ENCODE measurements at places on chromosomes 4 and X. TPM values are rescaled to one million over a fixed set of nuclear protein-coding genes. Genes with fewer than 3 reads are reported as not detected.

DNA sequence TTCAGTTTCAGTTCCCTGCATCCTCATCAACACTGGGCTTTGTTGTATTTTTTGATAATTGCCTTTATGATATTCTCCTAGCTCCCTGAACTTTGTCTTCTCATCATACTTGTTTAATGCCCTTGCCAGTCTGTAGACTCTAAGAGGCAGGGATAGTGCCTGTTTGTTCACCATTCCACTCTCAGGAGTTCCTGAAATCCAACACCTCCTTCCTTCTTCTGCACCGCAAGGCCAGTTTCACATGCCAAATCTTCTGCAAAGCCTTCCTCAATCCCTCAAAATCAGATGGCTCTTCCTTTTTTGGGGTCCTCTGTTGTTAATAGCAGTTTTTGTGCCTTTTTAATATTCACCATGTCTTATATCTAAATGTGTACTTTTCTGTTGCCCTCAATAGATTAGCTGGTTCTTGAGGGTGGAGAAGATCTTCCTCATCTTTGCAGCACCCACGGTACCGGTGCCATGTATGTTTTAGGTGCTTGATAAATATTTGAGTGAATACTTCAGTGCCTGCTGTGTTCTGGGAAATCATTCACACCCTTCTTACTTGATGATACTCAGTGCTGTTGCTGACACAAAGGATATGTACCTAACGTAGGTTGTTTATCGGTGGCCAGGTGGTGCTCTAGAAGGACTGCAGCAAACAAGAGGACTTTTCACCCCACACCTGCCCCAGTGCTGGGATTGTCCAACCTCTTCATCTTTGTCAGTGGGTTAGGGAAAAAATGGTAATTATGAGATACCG lies 85.3 kb upstream of the LIMCH1 start:
- no peak for DNase-seq

The GPC4 gene
- 17.1 TPM for total RNA-seq

DNA sequence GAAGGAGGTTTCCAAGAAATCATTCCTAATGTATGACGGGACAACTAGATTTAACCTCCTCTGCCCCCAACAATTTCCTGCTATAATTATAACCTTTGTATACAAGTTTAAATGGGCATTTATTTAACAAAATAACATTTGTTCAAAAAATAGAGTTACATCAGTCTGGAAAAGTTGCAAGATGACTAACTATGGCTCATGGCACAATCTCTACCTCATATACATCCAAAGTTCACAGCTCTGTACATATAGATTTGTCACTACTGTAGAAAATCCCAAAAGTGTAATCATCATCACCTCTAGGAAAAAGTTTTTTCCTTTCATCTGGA lies 3.8 kb upstream of the RPS6KA3 start:
- no peak for DNase-seq

GRCh38 chrX:132704769-132705168 lies 215.9 kb upstream of the MBNL3 start:
- DNase-seq: peak; percentile 79

GRCh38 chr4:6566391-6567190 lies 8.4 kb upstream of the MAN2B2 start:
- no peak for DNase-seq

DNA sequence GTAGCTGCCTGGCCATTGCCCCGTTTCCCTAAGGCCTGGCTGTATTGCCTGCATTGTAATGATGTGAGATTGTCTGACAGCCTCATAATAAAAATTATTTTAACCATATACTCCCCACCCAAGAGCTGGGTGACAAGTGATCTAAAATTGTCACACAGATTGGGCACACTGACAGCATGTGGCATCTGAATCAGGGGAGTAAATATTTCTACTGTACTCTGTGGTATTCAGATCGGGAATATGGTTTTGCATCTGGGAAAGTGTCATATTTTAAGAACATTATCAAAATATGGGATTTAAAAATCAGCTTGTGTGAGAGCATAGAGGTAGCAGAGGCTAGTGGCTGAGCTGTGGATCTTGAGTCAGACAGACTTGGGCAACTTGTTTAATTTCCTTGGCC lies 135.8 kb upstream of the PDLIM3 start:
- DNase-seq: no peak
